ENCODE measurements at places on chromosomes 11 and 22.

DNA sequence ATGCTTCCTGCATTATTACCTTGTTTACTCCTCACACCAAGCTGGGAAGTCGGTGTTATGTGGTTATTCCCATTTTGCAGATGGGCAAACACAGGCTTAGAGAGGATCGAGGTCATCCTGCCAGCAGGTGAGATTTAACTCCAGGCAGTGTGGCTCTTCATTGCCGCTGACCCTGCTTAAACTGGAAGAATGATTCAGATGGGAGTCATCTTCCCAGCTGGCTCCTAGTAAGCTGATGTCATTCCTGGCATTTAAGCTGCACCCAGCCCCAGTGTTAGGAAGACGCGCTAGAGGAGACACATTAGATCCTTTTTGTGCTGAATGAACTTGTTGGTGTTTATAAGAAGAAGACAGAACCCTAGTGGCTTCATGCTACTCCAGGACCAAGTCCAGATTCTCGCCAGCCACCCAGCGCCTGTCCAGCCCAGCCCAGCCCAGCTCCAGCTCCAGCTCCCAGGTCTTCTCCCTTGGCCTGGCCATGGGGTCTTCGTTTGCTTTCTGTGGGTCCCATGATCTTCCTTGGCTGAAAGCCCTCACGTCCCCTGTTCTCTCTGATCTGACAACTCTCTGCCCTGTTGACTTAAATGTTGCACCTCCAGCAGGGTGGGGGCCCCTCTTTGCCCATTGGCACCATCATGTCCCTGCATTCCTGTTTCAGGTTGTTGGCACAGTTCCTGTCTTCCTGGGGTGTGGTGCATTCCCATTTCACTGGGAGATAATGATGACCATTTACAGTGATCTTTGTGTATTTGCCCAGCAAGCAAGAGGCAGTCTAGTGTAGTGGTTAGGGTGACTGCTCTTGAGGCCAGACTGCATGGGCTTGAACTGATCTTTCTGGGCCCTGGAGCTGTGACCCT, 13.6 kb downstream of the PARVB start:
- DNase-seq, result no peak

DNA sequence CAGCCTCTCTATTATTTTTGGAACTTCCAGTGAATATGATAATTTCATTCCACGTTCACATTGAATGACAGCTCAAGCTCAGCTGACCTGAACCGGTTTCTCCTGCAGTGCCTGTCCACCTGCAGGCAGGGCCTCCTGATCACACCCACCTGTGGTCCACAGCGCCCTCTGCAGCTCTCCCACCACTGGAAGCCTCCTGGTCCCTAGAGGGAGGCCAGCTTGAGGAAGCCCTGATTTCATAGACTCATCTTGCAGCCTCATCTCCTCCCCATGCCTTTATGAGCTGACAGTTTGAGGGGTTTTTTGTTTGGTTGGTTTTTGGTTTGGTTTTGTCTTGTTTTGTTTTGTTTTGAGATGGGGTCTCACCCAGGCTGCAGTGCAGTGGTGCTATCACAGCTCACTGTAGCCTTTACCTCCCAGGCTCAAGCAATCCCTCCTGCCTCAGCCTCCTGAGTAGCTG, 29.9 kb upstream of the MALAT1 start:
- DNase-seq, result peak; percentile 75

DNA sequence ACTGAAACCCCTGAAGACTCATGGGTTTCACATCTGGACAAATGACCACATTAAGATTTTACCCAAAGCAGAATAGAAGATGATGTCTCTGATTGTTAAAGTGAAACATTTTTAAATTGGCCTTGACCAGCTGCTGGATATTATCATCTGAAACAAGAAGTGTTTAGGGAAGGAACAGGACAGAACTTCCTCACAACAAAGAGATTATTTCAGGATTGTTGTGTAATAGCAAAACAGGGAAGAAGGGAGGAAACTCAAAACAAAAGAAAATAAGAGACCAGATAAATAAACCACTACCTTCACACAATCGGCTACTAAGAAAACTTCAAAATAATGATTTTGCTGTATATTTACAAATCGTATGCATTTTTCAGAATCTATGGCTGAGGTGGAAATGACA, 319.2 kb upstream of the API5 start:
- DNase-seq, result no peak

DNA sequence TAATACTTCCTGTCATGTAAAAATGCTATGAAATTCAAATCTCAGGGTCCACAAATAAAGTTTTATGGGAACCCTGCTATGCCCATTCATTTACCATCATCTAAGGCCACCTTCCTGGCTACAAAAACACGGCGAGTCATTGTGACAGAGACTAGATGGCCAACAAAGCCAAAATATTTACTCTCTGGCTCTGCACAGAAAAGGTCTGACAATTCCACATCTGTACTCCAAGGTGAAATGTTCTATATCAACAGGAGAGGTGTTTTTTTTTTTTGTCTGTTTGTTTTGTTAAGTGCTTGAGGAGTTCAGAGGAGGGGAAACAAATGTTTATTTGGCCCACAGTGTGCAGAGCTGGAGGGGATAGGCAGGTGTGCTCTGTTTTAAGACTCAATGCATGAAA, 18.6 kb upstream of the TMA7B start:
- DNase-seq, result no peak

DNA sequence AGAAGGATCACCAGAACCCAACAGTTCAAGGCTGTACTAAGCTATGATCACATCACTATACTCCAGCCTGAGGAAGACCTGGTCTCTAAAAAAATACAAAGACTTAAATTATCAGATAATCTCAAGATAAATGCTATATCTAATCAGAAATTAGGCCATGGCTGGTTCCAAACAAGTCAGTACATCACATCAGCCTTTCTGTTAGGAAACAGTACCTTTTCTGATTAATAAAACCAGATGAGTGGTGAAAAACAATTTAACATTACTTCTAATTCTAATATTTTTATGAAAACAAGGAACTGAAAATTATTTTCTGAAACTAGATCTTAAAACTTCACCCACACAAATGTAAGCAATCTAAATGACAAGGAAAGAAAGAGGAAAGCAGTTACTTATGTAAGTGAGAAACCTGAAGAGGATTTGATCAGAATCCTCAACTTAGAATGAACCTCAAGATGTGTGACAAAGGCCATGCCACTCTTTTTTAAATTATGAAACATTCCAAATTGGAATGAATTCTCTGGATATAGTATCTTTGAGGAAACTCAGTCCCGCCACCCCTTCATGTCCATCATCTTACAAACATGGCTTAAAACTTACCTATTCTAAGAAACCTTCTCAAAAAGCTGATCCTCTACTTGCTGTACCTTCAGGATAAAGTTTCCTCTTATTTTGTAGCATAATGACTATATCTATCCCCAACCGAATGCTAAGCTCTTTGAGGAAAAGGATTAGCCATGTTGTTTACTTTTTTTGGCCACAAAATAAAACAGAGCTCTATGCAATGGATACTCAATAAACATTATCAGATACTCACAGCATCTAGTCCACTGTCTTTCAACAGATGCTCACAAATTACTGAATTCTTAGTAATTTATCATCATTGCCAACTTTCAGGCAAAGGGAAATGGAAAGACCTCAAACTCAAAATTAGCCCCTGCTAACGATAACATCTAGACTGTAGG, 132.0 kb downstream of the MRTFA start:
- DNase-seq, result no peak
